ENCODE measurements at places on chromosomes 12 and 14.

DNA sequence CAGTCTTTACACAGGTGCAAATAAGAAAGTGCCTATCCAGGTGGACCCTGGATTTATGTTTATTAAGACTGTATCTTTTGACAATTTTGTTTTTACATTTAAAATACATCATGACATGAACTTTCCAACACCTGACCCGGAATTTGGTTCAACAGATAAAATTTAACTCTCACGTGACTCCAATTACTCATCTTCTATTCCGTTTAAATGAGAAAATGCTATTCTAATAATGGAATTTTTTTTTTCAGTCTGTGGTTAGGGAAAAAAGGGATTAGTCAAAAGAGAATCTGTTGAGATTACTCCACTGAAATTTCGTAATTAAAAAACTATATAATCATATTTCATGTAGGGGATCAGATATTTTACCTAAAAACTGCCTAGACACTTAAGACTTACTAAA is 11.1 kb downstream of the VPS37B start:
- peak; percentile 69 for DNase-seq

DNA sequence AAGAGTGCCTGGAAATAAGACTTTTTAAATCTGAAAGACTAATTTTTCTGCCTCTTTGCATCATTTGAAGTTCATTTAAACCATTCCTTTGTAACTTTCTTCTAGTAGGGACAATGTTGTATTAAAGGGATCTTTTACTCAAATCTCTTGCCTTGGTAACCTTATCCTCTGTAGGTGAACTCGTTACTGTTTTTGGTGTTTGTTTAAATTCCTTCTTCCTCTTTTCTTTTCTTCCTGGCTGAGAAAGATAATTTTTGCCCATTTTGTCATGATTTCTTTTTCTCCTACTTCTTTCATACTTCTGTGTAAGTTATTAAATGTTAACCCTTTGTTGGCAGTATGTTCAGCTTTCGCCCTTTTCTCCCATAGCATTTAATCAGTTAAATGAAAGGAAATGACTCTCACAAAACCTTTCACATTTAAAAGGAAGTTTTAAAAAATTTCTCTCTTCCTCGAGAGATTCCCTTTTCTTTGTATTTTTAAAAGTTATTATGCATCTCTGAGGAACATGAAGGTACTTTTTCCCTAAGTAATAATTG is 10.3 kb downstream of the VEZT start:
- no peak for DNase-seq

DNA sequence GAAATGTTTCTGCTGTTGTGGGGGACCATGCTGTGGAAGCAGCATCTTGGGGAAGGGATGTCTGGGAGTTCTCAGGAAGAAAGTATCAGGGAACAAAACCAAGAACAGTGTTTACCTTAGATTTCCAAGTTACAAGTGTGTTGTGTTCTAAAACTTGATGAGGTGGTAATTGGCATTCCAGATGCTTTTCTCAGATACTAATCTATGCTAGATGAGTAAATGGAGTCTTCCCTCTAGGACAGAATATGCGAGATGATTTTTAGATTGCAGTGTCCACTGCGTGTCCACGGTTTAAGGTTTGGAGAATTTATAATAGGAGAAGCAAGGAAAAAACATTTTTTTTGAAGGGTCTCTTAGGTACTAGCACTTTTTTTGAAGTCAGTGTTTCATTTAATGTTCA is 436.5 kb downstream of the PCNX1 start:
- DNase-seq: no peak

DNA sequence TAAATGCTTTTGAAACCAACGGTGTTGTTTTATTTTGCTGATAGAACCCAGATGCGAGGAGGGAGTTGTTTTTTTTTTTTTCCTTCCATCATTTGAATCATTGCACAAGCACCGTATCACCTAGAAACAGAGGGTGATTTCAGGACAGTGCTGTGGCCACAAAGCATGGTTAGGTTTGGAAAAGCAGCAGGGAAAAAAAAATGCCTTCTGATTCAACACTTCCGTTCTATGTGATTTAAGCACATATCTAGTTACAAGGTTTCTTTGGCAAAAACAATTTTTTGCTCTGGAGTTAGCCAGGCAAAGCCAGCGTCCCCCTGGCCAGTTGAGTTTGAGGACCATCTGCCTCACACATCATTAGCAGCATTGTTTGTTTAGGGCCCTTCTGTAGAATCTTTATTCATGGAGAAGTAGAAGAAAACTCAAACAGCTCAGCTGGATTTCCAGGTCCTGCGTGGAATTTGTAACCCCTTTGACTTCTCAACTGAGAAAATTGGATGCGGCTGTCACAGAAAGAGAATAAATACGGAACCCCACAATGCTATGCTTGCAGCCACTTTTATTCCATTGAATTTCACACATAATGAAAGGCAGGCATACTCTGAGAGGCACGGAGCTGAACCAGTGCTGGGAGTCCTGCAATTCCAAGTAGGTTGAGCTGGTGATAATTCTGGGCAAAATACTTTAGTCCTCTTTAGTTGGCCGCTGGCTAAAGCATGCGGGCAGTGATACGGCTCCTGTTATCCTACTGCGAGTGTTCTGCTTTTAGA is 17.0 kb upstream of the WNT5B start:
- DNase-seq: no peak

DNA sequence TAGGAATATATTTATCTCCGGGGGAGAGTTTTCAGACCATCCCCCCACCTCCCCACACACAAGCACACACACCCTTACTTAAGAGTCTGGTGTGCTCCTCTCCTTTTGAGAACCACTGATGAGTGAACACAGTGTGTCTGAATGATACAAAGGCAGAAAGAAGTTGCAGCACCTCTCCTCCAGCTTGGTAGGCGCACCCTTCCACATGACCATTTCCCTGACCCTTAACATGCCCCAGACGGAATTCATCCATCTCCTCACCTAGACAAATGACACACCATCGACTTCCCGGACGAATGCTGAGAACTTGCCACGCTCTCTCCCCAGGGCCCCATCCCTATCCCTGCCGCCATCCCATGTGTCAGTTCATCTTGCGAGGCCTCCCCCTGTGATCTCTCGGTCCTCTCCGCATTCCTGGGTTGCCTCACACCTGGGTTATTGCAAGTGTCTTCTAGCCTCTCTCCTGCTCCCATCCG is 3.9 kb downstream of the TNFRSF1A start:
- DNase-seq: peak; percentile 35

- DNase-seq: no peak
These were observed 645 bp upstream of the KLHDC1 start for GRCh38 chr14:49692193-49692757.

GRCh38 chr12:31478425-31478824 is 112.5 kb downstream of the DENND5B start:
- DNase-seq: no peak

GRCh38 chr14:102696332-102696731 is 80.9 kb upstream of the TRAF3 start:
- no peak for DNase-seq

DNA sequence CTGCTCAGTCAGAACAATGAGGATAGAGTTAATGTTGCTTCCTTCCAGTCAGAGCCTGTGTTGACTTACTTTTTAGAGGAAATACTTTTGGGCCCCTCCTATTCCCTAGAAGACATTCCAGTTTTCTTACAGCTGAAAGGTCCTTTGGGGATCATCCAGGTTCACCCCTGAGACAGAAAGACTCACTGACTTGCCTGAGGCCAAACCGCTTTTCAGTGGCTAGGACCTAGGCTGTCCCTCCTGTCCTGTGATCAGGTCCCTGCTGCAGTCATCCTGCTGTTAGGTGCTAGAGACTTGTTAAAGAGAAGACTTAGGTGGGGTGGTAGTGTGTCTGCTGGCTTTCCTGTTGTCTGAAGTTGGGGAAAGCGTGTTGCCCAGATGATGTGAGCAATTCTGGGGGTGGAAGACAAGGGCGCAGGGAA is 39.6 kb downstream of the SUSD6 start:
- DNase-seq: no peak

DNA sequence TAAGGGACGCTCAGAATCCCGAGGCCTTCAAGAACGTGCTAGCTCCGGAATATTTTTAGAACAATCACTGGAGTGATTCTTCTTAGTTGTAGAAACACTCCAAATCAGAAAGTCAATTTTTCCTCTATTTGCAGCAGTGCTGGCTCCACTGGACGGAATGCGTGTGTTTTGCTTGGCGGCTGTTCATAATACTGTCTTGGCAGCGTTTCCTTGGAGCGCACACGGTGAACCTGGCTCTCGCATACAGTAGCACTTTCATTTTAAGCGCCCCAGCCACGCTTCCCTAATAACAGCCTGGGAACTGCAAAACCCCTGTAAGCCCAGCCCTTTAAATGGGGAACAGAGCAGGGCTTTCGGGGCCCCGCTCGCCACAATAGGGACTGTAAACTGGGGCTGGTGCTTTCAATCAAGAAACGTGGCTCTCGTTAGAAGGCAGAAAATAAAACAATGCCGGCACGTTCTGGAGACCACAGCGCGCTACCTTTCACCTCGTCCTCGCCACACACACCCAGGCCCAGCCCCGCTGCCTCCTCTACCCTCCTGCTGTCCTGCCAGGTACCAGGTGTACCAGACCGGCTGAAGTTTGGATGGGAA is 79.9 kb downstream of the BCL11B start:
- peak; percentile 16 for DNase-seq

GRCh38 chr12:1879633-1880032 is 38.8 kb downstream of the CACNA2D4 start:
- no peak for DNase-seq

- no peak for DNase-seq
These were observed 139.6 kb downstream of the CEP83 start for GRCh38 chr12:94320109-94320508.
